ENCODE measurements at places on chromosomes 4 and X.

DNA sequence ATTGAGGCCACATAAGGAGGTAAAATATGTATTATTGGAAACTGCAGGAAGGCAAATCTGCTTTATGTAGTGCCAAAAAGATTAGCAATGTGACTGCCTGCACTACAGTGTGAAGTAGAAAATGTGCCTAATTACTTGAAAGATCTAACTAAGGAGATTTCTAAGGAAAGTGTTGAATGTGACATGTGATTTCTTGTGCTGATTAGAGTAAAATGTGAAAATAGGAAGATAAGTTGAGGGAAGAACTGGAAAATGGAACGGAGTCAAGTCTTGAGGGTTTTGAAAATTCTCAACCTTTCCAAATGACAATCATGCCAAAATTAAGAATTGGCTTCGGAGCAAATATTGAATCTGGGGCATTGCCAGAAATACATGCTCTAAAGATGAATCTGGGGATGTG is 209.5 kb upstream of the SPOCK3 start:
- DNase-seq: no peak

GRCh38 chr4:150462743-150463142 is 119.2 kb upstream of the MAB21L2 start:
- DNase-seq: no peak

- DNase-seq: no peak
Observed at GRCh38 chrX:42274151-42274550, 350.8 kb upstream of the CASK start.

GRCh38 chrX:9786798-9787635 is 788 bp downstream of the SHROOM2 start:
- DNase-seq: no peak

DNA sequence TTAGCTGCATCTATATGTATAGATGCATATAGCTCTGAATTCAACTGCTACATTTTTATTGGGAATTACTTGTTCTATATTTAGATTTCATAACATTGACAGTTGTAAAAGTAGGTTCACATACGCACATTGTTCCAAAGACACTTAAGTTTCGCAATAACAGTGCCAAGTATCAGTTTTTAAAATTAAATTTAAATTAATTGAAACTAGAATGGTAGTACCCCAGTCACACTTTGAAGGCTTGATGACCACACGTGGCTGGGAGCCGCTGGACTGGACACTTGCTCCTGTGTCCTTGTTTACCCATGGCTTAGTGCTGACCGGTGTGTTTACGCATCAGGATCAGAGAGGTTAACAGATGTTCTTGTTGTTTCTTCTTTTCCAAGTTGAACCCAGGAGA is 140.7 kb upstream of the PSAPL1 start:
- no peak for DNase-seq

DNA sequence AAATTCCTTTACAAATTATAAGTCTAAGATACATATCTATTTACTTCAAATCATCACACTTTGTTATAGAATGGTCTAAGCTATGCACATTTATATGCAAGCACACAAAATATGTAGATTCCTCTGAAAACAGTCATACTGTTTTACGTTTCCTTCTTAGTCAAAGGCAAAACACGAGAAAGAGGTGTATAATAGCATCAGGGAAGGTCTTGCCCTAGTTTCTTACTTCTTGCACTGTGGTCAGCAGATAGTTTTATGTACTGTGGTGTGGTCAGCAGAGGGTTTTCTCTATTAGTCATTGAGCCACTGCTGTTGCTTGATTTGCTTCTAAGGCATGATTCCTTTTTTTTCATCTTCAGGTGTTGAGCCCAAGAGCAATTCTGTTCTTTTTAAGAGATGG is 117.7 kb downstream of the ADAM29 start:
- no peak for DNase-seq

All from T-helper 2 cell (primary cell).